ENCODE measurements at places on chromosomes 16 and 17.

- DNase-seq = no peak
Measured at GRCh38 chr17:74639704-74640151, 16.2 kb upstream of the CD300E start.

- no peak for DNase-seq
Measured at GRCh38 chr16:56609463-56609921, 1.1 kb downstream of the MT2A start.

- no peak for DNase-seq
Measured at GRCh38 chr17:42484304-42484703, 25.6 kb downstream of the ATP6V0A1 start.

GRCh38 chr17:62998166-62998565 is 32.1 kb downstream of the TANC2 start:
- DNase-seq = no peak

DNA sequence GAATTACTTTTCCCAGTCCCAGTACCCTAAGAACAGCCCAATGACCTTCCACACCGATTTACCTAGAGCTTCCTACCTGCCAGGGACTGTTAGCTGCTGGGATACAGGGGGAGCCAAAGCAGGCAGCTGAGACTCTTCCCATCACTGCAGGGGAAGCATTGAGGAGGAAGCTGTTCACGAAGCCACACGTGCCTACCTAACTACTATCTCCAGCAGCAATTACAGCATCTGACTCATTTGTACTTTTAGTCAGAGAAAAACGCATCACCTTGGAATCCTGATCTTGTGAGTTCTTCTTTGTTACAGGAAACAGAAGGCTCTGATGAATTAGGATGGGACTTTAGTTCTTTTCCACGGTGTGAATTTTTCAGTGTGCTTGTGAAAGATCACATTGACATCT is 113.7 kb upstream of the DHX40 start:
- no peak for DNase-seq

GRCh38 chr16:89581045-89581695 is 5.6 kb downstream of the CPNE7 start:
- no peak for DNase-seq

DNA sequence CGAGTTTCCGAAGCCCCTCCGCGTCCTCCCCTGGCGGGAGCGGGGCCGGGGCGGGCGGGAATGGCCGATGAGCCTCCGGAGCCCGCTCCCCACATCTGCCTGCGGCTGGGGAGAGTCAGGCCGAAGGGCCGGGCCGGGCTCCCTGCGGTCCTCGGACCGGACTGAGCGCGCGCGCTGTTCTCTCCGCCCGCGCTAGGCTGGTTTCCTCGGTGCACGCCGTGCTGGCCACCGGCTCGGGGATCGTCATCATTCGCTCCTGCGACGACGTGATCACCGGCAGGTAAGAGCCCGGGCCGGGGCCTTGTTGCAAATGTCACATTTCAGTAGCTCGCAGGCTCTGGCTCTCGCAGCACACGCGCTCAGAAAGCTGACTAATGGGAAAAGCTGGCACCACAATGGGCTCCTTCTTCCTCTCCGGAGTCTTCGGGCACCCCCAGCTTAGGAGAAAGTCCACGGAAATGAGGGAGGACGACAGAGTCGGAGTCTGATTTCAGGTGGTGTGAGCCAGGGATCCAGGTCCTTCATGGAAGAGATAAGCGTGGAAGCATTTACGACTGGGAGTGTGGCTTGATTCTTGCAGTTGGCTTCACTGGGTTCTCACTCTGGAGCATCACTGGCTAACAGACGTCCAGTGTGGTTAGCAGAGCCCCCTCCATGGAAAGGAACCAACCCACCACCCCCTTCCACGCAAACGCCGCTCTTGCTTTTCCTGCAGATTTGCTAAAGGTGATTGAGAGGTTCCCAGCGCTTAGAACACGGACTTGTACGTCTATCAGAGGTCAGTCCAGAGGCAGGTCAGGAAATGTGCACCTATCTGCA is 715 bp downstream of the TLCD3A start:
- DNase-seq = no peak

- DNase-seq = no peak
Measured at GRCh38 chr16:75238132-75238852, 13.1 kb downstream of the BCAR1 start.

DNA sequence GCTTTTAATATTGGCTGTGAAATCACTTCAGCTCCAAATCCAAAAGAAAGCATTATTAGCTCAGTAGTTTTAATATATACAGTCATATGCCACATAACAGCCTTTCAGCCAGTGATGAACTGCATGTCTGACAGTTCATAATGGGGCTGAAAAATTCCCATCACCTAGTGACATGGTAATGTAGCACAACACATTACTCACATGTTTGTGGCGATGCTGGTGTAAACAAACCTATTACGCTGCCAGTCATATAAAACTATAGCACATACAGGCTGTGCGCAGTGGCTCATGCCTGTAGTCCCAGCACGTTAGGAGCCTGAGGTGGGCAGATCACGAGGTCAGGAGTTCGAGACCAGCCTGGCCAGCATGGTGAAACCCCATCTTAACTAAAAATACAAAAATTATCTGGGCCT is 92.2 kb downstream of the TUBD1 start:
- DNase-seq = no peak

DNA sequence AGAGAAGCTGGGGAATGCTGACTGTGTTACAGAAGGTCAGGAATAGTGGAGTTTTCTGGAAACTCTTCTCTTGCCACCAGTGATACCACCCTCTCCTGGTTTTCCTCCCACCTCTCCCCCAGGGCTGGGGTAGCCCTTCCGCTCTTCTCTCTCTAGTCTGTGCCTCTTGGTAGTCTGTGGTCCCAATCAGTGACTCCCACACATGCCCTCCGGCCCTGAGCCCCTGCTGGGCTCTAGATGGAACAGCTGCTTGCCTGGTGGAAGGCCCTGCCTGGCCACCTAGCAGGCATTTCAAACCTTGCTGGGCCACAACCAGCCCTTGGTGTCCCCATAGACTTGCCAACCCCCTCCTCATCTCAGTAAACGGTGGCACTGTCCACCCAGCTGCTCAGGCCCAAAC is 15.2 kb upstream of the MTSS2 start:
- DNase-seq = no peak

- DNase-seq = no peak
Measured at GRCh38 chr17:72171703-72172667, 51.2 kb downstream of the SOX9 start.

DNA sequence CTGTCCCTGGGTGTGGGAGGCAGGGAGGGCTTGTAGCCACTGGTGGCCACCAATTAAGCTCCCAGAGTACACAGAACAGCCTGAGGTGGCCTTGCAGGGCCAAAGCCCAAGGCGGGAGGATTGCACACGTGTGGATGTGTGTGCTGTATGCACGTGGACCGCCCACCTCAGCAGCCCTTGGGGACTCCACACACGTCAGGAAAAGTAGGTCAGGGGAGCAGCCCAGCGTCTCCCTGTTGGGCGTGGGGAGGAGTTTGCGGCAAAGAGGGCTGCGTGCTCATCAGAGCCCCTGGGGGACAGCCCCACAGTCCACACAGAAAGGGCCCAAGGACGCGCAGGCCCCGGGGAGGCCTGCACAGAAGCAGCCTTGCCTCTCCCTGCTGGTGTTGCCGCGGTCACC is 19.6 kb downstream of the SBK1 start:
- DNase-seq = no peak

GRCh38 chr17:57953219-57953618 is 2.0 kb downstream of the CUEDC1 start:
- no peak for DNase-seq

GRCh38 chr16:50585331-50585776 is 37.2 kb downstream of the NKD1 start:
- no peak for DNase-seq

DNA sequence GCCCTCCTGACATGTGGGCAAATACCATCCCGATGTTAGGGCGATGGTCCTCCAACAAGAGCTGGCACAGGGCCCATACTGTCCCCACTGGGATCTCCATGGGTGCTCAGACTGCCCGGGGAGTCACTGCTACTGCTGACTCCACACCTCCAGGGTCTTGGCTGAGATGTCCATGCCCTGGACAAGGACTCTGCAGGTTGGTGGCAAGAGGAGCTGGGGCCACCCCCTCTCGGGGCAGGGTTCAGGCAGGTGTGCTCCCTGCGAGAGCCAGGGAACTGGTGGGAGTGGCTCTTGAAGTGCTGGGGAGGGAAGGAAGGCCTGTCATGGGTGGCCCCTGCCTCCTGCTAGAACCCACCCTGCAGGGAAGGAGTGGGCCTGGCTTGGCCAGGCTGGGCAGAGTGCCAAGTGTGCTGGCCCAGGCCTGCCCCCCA is 6.4 kb downstream of the CASKIN2 start:
- DNase-seq = no peak

DNA sequence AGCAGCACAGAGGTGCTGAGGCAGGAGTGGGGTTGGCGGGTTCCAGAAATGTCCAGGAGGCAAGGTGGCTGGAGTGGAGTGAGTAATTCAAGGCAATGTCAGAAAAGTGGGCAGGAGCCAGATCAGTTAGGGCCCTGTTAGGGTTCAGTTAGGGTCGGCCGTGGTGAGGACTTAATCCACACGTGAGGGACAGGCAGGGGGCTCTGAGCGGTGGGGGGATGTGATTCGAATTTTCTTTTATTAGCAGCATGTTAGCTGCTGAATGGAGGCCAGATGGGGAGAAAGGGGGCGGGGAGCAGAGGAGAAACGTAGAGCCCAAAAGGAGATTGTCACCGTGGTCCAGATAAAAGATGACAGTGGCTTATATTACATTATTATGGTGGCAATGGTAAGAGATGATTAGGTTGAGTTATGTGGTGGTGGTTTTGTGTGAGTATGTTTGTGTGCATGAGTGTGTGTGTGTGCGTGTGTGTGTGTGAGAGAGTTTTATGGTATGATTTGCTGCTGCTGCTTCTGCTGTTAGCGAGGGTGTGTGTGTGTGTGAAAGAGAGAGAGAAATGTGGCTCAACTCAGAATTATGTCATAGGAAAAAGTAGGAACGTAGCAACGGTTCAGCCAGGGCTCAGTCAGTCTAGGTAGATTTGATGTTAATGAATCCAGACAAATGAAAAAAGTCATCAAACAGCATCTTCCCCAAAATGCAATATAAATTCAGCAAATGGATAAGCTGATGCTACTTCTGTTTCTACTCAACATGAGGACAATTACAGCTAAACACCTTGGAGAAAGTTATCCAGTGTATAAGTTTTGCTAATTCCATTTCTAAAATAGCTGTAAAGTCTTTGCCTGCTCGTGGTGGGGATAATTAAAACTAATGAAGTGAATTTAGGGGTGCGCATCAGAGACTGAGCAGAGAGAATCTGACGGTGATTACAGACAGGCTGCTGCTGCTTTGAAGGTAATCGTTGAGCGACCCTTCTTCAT is 390.6 kb downstream of the HAPSTR1 start:
- no peak for DNase-seq

DNA sequence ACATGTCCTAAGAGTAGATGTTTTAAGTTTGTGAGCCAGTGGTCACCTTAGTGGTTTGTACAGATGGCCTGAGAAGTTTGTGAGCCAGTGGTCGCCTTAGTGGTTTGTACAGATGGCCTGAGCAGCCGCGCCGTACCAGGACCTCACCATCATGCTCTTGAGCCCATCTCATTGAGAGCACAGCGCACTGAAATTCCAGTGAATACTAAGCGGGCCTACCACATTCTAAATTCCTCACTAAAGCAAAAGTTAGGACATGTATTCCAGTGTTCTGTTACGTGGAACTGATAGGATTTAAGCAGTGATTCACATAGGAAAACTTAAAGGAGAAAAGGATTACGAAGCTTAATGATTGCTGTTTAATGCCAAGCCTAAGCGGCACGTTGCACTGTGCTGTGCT is 3.9 kb downstream of the USP10 start:
- no peak for DNase-seq

DNA sequence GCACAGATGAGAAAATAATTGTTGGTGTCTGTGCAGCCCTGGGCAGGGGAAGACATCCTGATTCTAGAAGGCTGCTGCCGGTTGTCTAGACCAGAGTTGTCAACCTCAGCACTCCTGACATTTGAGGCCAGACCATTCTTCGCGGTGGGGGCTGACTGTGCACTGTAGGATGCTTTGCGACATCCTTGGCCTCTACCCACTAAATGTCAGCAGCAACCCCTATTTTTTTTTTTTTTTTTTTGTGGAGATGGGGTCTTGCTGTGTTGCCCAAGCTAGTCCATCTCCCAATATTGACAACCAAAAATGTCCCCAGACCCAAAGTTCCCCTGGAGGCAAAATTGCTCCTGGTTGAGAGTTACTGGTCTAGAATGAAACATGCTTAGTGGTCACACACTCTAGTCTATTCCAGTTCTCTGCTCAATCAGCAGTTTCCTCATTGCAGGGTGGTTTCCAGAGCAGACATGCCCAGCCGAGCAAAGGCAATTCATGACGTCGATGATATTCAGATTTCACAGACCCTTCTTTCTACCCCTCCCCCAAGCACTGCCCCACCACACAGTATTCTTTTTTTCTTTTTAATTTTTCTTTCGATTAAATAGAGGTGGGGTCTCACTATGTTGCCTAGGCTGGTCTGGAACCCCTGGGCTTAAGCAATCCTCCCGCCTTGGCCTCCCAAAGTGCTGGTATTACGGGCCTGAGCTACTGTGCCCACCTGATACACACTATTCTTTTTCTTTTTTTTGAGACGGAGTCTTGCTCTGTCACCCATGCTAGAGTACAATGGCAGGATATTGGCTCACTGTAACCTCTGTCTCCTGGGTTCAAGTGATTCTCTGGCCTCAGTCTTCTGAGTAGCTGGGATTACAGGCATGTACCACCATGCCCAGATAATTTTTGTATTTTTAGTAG is 9.0 kb downstream of the C17orf99 start:
- DNase-seq = no peak

GRCh38 chr17:39809221-39809620 is 54.9 kb downstream of the IKZF3 start:
- DNase-seq = no peak

- DNase-seq = no peak
Measured at GRCh38 chr16:4426021-4426684, 485 bp downstream of the DNAJA3 start.

GRCh38 chr17:74759243-74759801 is 10.9 kb downstream of the NHERF1 start:
- no peak for DNase-seq

- no peak for DNase-seq
Measured at GRCh38 chr17:2063261-2064146, 8.6 kb downstream of the HIC1 start.

GRCh38 chr16:27414788-27415431 is 12.9 kb downstream of the IL21R start:
- no peak for DNase-seq

GRCh38 chr17:80762076-80762475 is 217.4 kb downstream of the RPTOR start:
- no peak for DNase-seq

GRCh38 chr16:13429416-13429815 is 490.5 kb upstream of the ERCC4 start:
- no peak for DNase-seq

All from D721Med (cell line).